ENCODE measurements at places on chromosomes 7 and 10. TPM values are rescaled to one million over a fixed set of nuclear protein-coding genes. Genes with fewer than 3 reads are reported as not detected.

- no peak for DNase-seq
Observed at GRCh38 chr10:132834891-132835847, 49.2 kb upstream of the NKX6-2 start.

GRCh38 chr10:86956195-86956847, 1.1 kb downstream of the MMRN2 start:
- DNase-seq = no peak

DNA sequence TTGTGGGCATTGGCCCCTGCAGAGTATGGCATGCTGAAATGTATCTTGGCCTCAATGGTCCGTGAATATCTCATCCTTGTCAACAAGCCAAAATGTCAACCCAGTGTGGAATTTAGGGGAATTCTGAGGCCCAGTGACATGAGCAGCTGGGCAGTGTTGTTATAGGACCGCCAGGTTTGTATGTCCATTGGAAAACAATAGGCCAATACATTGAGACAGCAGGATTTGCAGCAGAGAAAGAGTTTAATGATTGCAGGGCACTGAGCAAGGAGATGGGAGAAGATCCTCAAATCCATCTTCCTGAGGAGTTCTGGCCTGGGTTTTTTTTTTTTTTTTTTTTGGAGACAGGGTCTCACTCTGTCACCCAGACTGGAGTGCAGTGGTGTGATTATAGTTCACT, 95.7 kb upstream of the BAIAP2L1 start:
- DNase-seq = no peak

DNA sequence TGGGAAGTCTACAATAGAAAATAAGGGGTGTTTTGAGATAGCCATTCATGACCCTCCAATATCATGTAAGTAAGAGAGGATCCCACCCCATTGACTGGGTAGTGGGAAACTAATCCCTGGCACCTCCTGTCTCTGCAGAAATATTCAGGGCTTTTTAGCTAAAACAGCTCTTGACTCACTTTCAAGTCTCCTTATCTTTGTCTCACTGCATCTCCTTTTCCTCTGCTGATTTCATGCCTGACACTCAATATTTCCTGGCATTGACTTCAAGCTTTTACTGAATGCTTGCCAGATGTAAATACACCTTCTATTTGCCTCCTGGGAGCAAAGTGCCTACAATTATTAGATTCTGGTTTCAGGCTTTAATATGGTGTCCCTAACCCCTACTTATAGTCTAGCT, 57.1 kb downstream of the CHRM2 start:
- DNase-seq = no peak

- no peak for DNase-seq
Observed at GRCh38 chr7:87689374-87689773, 61.2 kb downstream of the RUNDC3B start.

GRCh38 chr7:120108376-120108775, 164.6 kb upstream of the KCND2 start:
- no peak for DNase-seq

DNA sequence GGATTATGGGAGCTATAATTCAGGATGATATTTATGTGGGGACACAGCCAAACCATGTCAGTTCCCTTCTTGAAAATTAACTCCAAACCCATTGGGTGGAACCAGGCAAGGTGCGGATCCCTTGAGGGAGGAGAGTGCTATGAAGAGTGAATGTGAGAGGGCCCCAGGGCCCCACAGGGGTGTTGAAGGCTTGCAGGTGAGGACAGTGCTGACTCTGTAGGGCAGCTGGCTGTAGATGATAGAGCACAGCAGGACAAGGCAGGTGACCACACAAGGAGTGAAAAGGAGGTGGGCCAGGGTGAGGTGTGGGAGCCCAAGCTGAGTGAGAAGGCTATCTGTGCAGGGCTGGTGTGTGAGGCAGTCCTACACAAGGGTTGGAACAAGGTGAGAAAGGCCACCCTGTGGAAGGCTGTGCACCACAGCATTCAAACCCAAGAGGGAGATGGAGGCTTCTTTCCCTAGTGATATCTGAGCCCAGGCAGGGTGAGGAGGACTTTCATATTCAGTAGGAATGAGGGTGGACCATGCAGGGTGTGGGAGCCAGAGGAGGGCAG, 746.0 kb upstream of the CELF2 start:
- no peak for DNase-seq

GRCh38 chr7:95828824-95829790, 56.8 kb downstream of the DYNC1I1 start:
- DNase-seq = no peak

GRCh38 chr7:36287371-36288241, 102.1 kb upstream of the ANLN start:
- no peak for DNase-seq

The CALD1 gene
- 220 TPM for polyA plus RNA-seq

The CALML3 gene
- 0.11 TPM for polyA plus RNA-seq

The HELLS gene
- polyA plus RNA-seq = 38.5 TPM

The RNF133 gene
- 0.16 TPM for polyA plus RNA-seq

The ANXA8 gene
- 0.15 TPM for polyA plus RNA-seq
